Articular chondrocyte of knee joint (primary cell): ENCODE measurements at places on chromosomes 11 and 22. TPM values are rescaled to one million over a fixed set of nuclear protein-coding genes. Genes with fewer than 3 reads are reported as not detected.

NLRP6 gene
- not detected in 2 replicates for total RNA-seq

ZNF70 gene
- 6.3 and 7.1 TPM in 2 replicates for total RNA-seq

B3GAT1 gene
- total RNA-seq: not detected in 2 replicates

KLHL35 gene
- total RNA-seq: 1.8 and 2.7 TPM in 2 replicates

OR5M8 gene
- not detected in 2 replicates for total RNA-seq

GLYATL1 gene
- total RNA-seq: 0.13 and 0.43 TPM in 2 replicates

MYOD1 gene
- total RNA-seq: not detected in 2 replicates

F2 gene
- total RNA-seq: not detected in 2 replicates

SCO2 gene
- total RNA-seq: 2.5 TPM in 2 replicates

P2RY2 gene
- 2.1 and 2.5 TPM in 2 replicates for total RNA-seq

BTBD18 gene
- not detected in 2 replicates for total RNA-seq

CRYBB3 gene
- total RNA-seq: not detected in 2 replicates

MAPK8IP1 gene
- total RNA-seq: 8.3 and 9.0 TPM in 2 replicates

YAP1 gene
- total RNA-seq: 171 and 172 TPM in 2 replicates

PRG3 gene
- not detected in 2 replicates for total RNA-seq

MUC2 gene
- not detected in 2 replicates for total RNA-seq

DEUP1 gene
- total RNA-seq: 0.13 and 0.65 TPM in 2 replicates

CD3G gene
- total RNA-seq: not detected in 2 replicates

KCNQ1OT1 gene
- total RNA-seq: 6.4 and 8.1 TPM in 2 replicates

OR10A2 gene
- total RNA-seq: not detected in 2 replicates

PYGM gene
- 0.32 and 0.39 TPM in 2 replicates for total RNA-seq

MYEOV gene
- 0.39 and 1.1 TPM in 2 replicates for total RNA-seq

MS4A12 gene
- not detected in 2 replicates for total RNA-seq

SPI1 gene
- total RNA-seq: not detected in 2 replicates

MIOX gene
- total RNA-seq: not detected in 2 replicates

MPPED2 gene
- total RNA-seq: 3.4 and 5.4 TPM in 2 replicates

NCF4 gene
- not detected in 2 replicates for total RNA-seq

TBX10 gene
- not detected in 2 replicates for total RNA-seq

CHRDL2 gene
- 0.39 TPM in 1 of 2 replicates, not detected in the other for total RNA-seq

NPTXR gene
- 2.6 and 3.0 TPM in 2 replicates for total RNA-seq

GGT5 gene
- 9.7 and 13.7 TPM in 2 replicates for total RNA-seq

LINC01488 gene
- not detected in 2 replicates for total RNA-seq

SEC14L6 gene
- 2.6 and 6.1 TPM in 2 replicates for total RNA-seq

OR51B5 gene
- 0.11 and 0.26 TPM in 2 replicates for total RNA-seq

CATSPERZ gene
- total RNA-seq: 0.13 TPM in 1 of 2 replicates, not detected in the other

TMPRSS4 gene
- under 0.01 TPM in 1 of 2 replicates, not detected in the other for total RNA-seq

GLB1L2 gene
- 0.11 and 0.91 TPM in 2 replicates for total RNA-seq

APOBEC3H gene
- total RNA-seq: not detected in 2 replicates

IL18 gene
- total RNA-seq: 0.39 TPM in 1 of 2 replicates, not detected in the other

GRAP2 gene
- not detected in 2 replicates for total RNA-seq

PTPMT1 gene
- total RNA-seq: 46.7 and 47.8 TPM in 2 replicates

MMP7 gene
- total RNA-seq: not detected in 2 replicates

NFAM1 gene
- total RNA-seq: under 0.01 and 0.11 TPM in 2 replicates

FGF4 gene
- not detected in 2 replicates for total RNA-seq

FAM180B gene
- total RNA-seq: 0.11 and 0.26 TPM in 2 replicates

OR52E8 gene
- not detected in 2 replicates for total RNA-seq

CARNS1 gene
- total RNA-seq: 0.97 and 1.2 TPM in 2 replicates

DERL3 gene
- total RNA-seq: 0.43 and 0.65 TPM in 2 replicates

SGSM1 gene
- 0.13 and 0.22 TPM in 2 replicates for total RNA-seq

STK33 gene
- total RNA-seq: 0.78 and 2.7 TPM in 2 replicates

USP2 gene
- 0.65 and 1.5 TPM in 2 replicates for total RNA-seq

GDPD4 gene
- total RNA-seq: not detected in 2 replicates

LRRC10B gene
- under 0.01 TPM in 1 of 2 replicates, not detected in the other for total RNA-seq

TREH gene
- not detected in 2 replicates for total RNA-seq

ELF5 gene
- total RNA-seq: not detected in 2 replicates

SAA4 gene
- not detected in 2 replicates for total RNA-seq

PHF21B gene
- not detected in 2 replicates for total RNA-seq

CARD18 gene
- not detected in 2 replicates for total RNA-seq
